ENCODE measurements at places on chromosomes 13 and 19.

DNA sequence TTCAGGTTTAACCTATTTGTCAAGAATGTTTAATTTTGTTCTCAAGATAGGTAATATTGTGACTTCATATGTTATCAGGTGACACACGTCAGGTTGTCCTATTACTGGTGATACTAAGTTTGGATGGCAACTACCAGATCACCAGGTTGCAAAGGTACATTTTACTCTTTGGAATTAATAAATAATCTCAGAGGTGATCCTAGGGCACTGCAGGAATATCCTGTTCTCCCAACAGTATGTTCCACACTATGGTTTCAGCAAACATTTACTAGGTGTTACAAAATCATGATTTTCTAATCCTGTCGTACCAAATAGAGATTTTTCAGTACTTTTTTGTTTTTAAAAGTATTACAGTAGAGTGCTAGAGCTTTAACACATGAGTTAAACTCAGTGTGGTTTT, 29.3 kb upstream of the MYCBP2 start:
- no peak for DNase-seq

DNA sequence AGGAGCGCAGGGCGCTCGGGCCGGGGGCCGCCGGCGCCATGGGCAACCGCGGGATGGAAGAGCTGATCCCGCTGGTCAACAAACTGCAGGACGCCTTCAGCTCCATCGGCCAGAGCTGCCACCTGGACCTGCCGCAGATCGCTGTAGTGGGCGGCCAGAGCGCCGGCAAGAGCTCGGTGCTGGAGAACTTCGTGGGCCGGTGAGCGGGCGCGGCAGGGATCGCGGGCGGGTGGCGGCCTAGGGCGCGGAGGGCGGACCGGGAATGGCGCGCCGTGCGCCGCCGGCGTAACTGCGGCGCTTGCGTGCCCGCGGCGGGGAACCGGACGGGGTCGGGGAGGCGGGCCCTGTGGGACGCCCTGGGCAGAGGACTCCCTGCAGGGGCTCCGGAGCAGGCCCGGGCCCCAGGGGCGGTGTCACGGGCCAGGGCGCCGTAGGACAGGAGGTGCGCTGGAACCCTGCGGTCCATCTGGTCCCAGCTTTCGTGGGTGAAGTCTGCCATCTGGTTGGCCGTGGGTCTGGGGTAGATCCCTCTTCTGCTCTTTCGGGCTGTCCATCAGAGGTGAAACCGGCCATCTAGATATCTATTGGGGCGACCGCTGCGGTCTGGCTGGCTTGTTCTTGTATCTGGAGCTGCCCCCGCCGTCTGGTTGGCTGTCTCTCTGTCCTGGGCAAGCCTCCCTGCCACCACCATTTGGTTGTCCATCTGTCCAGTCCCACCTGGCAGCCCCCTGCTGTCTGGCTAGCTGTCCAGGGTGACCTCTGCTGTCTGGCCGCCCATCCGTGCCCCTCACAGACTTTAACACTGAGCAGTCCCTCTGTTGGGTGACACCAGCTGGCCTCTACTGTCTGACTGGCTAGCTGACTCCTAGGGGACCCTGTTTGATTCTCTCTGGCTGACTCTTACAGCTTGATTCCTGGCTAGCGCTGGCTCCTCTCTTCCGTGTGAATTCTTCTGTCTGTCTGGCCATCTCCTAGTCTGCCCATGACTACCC, 622 bp downstream of the DNM2 start:
- DNase-seq: peak; percentile 39

DNA sequence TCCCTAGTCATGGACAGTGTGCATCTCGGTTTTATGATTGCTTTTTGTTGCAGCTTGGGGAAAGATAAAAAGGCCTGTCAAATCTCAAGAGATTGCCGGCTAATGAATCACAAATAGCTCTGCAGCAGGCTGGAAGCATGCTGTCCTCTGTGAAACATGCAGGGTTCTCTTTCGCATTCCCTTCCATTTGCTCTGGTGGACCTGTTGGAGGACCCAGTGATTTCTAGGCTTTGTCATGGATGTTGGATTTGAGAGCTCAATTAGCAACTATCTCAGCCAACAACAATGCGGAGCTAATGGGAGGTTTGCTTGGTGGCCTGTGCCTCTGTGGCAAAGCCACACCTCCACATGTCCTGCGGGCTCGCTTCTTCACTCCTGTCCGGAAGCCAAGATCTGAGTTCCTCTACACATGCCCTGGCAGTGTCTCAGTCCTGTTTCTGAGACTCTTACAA, 418.1 kb upstream of the ARGLU1 start:
- no peak for DNase-seq

- no peak for DNase-seq
Measured at GRCh38 chr13:43648733-43649132, 138.0 kb downstream of the ENOX1 start.

DNA sequence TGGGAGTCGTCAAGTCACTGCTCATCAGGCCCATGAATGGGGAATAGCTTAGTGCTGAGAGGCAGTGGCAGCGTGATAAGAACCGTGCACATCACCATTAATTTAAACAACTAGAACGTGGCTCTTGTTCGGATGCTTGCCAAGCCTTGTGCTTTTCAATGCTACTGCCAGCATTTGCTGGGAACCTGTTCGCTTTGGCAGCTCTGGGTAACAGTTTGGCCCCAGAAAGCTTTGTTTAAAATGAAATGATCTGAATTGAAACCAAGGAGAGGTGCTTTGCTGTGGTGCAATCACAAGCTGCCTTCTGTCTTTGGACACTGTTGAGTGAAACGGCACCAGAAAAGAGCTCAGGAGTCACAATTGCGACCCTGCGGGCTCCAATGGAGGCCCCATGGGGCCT, 53.5 kb upstream of the OLFM4 start:
- DNase-seq: no peak

DNA sequence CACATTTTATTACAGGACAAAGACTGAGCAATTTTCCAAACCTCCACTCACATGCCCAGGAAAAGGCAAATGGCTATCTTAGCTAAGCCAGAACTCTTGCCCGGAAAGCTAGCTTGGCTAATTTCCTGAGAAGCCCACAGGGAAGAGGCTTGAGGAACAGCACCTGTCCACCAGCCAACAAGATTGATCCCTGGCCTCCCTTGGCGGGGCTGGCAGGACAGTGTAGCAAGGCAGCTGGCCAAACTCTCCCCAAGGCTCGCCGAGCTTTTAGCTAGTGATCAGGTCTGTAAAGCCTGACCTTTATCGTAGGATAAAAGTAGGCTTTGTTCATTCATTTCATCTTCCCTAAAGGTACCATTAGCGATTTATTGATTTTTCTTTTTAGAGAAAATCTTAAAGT, 101.4 kb downstream of the UQCRFS1 start:
- no peak for DNase-seq

DNA sequence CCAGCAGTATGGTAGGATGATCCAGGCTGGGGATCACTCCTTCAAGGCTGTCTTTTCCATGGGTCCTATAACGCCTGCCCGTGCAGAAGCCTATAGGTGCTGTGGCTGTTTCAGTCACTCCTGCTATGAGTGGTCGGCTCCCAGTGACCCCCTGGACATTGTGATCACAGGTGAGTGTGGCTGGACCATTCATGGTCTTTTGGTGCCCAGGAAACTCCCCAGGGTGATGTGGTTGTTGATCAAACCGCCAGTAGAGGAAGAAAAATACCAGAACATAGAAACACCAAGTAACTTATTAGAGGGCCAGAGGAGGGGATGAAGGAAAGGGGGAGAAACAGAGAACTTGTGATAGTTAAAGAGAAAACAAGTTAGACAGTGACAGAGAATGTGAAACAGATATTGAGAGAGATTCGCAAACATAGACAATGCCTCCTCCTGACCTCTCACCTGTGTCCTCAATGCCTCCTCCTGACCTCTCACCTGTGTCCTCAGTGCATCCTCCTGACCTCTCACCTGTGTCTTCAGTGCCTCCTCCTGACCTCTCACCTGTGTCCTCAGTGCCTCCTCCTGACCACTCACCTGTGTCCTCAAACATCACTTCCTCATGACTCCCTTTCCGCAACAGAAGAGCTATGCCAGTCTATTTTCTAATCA, 19.4 kb downstream of the LAIR2 start:
- DNase-seq: no peak

GRCh38 chr13:93398167-93399035, 171.8 kb downstream of the GPC6 start:
- DNase-seq: no peak

GRCh38 chr13:44795176-44795575, 194.1 kb downstream of the NUFIP1 start:
- no peak for DNase-seq

DNA sequence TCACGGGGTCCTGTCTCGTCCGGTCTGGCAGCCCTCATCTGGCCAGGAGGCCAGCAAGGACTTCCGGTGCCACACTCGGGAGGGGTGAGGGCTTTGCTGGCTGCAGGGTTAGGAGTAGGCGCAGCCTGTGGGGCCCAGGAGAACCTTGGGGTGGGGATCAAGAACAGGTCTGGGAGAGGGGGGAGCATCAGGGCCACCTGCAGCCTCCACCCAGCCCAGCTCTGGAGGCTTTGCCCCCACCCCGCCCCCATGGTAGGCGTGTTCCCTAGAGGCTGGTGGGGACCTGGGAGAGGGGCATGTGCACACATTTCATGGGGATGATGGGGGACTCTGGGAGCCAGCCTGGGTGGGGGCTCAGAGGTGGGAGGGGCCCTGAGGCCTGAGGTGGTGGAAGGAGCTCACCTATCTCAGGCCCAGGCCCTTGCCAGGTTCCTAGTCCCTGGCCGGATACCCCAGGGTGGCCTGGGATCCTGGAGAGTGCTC, 23.3 kb downstream of the WTIP start:
- DNase-seq: no peak

DNA sequence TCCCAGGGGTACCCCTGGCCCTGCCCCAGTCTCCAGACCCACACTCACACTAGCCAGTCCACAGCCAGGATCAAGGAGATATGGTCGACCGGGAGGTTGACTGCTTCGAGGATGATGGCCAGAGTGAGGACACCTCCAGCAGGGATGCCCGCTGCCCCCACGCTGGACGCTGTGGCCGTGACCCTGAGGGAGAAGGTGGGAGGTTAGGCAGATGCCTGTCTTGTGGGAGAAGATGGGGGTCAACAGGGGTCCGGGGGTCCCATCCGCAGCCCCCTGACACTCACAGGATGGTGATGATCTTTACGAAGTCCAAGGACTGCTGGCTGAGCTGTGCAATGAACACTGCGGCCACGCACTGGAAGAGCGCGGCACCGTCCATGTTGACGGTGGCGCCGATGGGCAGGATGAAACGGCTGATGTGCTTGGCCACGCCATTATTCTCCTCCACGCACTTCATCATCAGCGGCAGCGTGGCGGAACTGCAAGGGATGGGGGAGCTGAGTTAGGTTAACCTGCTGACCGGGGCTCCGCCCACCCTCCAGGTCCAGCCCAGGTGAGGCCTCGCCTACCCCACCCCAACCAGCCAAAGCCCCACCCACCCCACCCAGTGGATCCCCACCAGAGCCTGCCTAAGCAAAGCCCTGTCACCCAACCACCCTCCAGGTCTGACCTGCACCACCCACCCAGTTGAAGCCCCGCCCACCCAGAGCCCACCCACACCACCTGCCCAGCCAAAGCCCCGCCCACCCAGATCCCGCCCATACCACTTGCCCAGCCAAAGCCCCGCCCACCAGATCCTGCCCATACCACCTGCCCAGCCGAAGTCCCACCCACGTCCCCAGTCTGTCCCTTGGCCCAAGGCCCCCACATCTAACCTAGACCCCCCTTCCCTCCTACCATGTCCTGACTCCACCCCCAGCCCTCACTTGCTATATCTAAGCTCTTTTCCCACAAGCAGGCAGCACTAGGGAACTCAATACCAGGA, 11.2 kb downstream of the SLC1A5 start:
- no peak for DNase-seq

DNA sequence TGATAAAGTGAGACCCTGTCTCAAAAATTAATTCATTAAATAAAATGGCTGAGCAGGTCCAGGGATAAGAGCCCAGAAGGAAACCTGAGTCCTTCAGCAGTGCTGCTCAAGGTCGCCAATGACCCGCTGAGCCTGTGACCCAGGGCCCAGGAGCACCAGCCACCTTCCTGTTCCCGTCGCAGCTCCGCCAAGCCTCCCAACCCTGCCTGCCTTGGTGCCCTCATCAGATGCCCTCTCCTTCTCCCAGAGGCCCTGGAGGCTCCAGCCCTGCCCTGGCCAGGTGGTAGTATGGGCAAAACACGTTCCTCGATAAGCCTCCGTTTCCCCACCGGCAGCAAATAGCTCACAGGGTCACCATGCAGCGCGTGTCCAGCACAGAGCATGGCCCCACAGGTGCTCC, 2.6 kb downstream of the REXO1 start:
- no peak for DNase-seq

GRCh38 chr13:76630629-76631230, 255.5 kb downstream of the KCTD12 start:
- DNase-seq: no peak

DNA sequence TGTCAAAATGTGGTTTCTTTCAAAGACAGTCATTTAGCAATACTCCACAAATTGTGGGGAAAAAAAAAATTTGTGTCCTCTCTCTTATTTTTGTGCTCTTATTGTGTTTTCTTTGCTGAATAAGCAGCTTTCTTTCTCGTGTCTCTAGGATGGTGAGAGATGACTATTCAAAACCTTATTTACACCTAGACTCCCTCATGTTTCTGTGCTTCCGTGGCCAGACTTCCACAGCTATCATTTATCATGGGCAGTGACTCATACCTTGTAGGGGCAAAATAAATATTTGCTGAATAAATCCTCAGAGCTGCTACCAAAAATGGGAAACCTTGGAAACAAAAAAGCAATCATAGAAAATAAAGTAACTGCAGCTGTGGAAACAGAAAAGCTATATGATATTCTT, 204.9 kb upstream of the MIR17HG start:
- DNase-seq: no peak

GRCh38 chr13:51639171-51639570, 54.9 kb downstream of the WDFY2 start:
- DNase-seq: no peak

GRCh38 chr19:5313307-5313706, 27.3 kb downstream of the PTPRS start:
- no peak for DNase-seq

DNA sequence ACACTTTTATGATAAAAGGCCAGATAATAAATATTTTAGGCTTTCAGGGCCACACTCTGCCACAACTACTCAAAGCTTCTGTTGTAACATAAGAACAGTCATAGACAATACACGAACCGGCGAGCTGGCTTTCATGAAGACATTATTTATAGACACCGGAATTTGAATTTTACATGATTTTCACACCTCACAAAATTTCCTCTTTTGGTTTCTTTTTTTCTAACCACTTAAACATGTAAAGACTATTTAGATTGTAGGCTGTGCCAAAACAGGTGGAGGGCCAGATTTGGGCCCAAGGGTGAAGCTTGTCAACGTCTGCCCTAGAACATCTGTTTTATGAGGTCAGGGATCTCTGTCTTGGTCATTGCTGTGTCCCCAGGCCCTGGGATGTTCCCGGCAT, 29.7 kb upstream of the FXYD3 start:
- no peak for DNase-seq

GRCh38 chr13:27174766-27175455, 3.3 kb upstream of the USP12 start:
- no peak for DNase-seq

Data from stimulated activated CD4-positive, alpha-beta T cell treated with anti-CD3 and anti-CD28 coated beads, Interleukin-2, amount 100 ng/mL, for 48 hours (primary cell).